ENCODE measurements at places on chromosomes 3 and 15.

DNA sequence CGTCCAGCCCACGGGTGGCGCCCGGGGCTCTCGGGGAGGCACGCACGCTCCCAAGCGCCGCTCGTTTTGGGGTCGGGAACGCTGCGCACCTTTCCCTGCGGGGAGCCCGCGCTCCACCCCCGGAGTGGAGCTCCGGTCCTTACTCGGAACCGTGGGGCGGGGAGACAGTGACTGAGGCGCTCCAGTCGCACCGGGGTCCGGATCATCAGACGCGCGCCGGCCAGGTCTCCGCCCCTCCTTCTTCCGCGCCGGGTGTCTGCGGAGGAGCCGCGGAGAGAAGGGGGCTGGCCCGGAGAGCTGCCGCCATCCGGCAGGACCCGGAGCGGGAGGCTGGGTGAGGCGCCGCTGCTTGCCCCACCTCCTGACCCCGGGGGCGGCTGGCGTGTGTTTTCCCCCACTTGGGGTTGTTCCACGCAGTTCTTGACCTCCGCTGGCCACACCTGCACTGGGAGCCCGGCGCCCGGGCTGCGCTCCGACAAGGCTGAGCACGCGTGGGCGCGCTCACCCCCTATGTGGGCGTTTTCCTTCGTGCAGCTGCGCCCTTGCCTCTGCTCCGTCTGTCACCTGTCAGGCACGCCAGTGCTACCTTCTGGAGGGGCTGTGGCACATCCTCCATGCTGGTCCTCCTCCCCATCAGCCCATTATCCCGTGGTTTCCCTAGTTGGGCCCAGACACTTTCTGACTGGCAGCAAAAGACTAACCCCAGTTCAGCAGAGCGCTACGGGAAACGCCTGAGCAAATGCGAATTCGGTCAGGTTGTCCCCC, at the start of gene MCF2L2:
TSS of gene MCF2L2 (minus strand) at position 173 of the 765 bp plus-strand sequence. CDS start 642 bp downstream, outside the sequence.
- H3K36me3 ChIP-seq = no peaks in the 10 kb centered on the region
- no peaks in the 10 kb centered on the region for H3K27me3 ChIP-seq
- peak; percentile 63 for DNase-seq
- peak within 1 kb of the TSS; percentile 84 for H3K4me3 ChIP-seq

GRCh38 chr15:35673093-35673684, 127.2 kb upstream of the DPH6 start:
- H3K4me1 ChIP-seq = no peaks in the 10 kb centered on the region
- no peak overlapping the region for H3K27ac ChIP-seq
- DNase-seq = no peak
- no peak overlapping the region for H3K4me3 ChIP-seq

DNA sequence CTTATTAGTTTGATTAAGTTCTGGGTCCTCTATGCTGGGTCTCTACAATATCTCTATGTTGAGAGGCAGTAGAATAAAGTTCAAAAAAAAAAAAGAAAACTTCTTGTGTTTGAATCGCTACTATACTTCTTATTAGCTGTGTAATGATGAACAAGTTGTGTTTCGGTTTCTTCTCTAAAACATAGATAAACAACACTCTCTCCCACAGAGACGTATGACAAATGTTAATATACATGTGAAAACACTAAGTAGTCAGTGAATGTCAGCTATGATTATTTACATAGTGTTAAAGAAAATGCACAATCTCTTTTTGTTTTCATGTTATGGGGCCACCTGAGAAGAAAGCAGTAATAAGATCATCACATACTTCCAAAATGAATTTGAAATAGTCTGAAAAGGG, 45.3 kb downstream of the ACAP2 start:
- H3K27ac ChIP-seq = no peak overlapping the region
- no peaks in the 10 kb centered on the region for H3K27me3 ChIP-seq
- H3K4me3 ChIP-seq = no peak overlapping the region
- no peak for DNase-seq
- H3K4me1 ChIP-seq = no peaks in the 10 kb centered on the region

DNA sequence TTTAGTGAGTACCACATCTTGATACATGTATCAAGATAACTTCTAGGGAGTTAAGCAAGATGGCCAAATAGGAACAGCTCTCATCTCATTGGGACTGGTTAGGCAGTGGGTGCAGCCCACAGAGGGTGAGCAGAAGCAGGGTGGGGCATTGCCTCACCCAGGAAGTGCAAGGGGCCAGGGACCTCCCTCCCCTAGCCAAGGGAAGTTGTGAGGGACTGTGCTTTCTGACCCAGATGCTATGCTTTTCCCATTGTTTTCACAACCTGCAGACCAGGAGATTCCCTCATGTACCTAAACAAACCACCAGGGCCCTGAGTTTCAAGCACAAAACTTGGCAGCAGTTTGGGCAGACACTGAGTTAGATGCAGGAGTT, 665.0 kb upstream of the CBLB start:
- H3K27ac ChIP-seq = no peak overlapping the region
- no peaks in the 10 kb centered on the region for H3K36me3 ChIP-seq
- no peak for DNase-seq
- H3K27me3 ChIP-seq = no peaks in the 10 kb centered on the region
- H3K4me1 ChIP-seq = no peaks in the 10 kb centered on the region

DNA sequence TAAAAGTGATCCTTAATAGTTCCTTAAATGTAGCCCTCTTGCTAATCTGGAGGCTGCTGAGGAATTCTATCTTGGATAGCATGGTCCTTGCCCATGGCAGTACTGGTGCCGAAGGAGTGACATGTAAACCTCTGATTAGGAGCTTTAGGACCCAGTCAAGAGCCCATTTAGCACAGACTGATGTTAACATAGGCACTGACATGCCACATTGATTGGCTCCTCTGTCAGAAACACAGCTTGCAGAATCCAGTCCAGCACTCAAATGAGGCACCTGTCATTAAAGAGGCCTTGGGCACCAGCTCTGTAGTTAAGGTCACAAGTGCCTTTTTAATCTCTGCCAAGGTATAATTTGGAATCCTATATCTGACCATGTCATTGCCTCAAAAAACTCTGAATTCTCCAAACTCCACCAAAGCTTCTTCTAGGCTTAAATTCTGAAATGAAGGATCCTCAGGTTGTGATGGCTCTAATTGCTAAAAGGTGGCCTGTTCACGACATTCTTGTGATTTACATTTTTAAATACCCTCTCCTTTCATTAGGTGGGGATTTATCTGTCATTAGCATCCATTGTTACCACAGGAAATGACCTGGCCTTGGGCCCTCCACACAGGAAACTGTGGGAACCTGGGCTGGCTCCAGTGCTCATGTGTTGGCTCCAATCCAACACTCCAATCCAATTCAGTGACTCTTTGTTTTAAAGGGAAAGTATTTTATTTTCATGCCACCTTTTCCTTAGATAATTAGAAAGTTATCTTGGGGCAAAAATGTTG, 57.3 kb upstream of the RNF7 start:
- no peak for DNase-seq
- H3K4me1 ChIP-seq = peaks cover 9% of the 10 kb centered on the region
- no peak overlapping the region for H3K27ac ChIP-seq
- no peaks in the 10 kb centered on the region for H3K36me3 ChIP-seq
- no peak overlapping the region for H3K4me3 ChIP-seq
- no peaks in the 10 kb centered on the region for H3K27me3 ChIP-seq

DNA sequence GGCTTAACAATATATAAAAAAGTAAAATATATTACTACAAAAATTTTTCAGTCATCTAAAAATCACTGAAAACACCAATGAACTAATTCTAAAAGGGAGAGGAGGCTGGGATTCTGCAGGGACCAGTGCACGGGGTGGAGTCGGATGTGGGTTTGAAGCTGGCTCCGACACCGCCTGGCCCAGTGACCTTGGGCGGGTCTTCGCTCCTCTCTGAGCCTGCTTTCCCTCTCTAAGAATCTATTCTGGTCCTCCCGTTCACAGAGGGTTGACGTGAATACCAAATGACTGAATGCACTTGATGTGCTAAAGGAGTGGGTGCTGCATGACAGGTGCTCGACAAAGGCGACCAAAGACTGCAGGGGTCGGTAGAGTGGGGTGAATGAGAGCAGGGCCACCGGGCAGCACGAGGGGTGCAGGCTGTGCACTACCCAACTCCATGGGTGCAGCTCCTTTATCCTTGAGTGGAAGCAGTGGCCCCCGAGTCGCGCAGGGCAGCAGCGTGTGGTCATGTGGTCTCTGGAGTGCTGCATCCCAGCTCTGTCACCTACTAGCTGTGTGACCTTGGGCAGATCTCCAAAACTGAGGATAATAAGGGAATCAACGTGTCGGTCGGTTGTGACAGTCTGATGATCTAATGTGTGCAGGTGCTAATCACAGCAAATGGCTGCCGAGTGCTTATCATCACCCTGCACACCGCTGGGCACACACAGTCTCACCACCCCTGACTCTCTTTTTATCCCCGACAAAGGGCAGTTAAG, 8.6 kb upstream of the IQSEC1 start:
- no peaks in the 10 kb centered on the region for H3K4me1 ChIP-seq
- H3K4me3 ChIP-seq = no peak overlapping the region
- DNase-seq = no peak
- H3K36me3 ChIP-seq = no peaks in the 10 kb centered on the region
- no peak overlapping the region for H3K27ac ChIP-seq

- H3K4me3 ChIP-seq = no peak overlapping the region
- no peaks in the 10 kb centered on the region for H3K27me3 ChIP-seq
- no peak overlapping the region for H3K27ac ChIP-seq
- no peaks in the 10 kb centered on the region for H3K36me3 ChIP-seq
- H3K4me1 ChIP-seq = no peaks in the 10 kb centered on the region
Observed at GRCh38 chr3:58638591-58638990, 28.0 kb downstream of the FAM3D start.

Data from effector memory CD4-positive, alpha-beta T cell (primary cell).